ENCODE measurements at places on chromosomes 13 and 19.
A peak's percentile ranks its signal among the peaks of the same experiment; 100 is the strongest.

DNA sequence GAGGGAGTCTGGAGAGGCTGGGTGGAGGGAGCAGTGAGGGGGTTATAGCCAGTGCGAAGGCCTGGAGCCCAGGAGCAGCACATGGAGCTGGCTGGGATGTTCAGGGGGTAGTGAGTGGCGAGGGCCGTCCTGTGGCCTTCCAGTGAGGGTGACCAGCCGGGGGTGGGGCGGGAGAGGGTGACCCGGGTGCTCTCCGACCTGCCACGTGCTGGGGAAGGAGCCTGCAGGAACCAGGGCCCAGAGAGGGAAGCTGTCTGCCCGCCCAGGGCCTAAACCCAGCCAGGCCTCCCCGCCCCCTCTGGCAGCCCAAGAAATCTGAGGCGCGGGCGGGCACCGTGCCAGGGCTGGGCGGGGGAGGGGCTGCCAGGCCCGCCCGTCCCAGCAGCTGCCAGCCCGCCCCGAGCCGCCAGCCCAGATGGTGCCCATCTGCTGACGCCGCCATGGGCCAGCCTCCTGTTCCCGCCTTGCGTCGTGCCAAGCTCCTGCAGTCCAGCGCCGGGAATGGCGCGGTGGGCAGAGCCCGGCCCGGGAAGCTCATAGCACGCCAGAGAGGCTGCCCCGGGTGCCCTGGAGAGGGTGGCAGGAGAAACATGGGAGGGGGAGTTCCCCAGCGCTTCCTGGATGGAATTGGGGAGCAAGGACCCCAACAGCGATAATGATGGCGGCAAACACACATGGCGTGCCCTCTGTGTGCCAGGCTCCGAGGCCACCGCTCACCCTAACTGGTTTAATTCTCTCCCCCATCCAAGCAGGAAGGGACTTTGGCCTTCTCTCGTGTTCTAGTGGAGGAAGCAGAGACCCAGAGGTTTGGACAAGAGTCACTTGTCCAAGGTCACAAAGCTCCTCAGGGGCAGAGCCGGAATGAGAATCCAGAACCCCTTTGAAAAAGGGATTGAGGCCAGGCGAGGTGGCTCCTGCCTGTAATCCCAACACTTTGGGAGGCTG lies 21.5 kb downstream of the NFIC start:
- no peak for DNase-seq

GRCh38 chr19:55261671-55262126 lies 2.9 kb upstream of the PPP6R1 start:
- no peak for DNase-seq

- DNase-seq, result peak; percentile 79
These were observed 3.2 kb downstream of the VSIG10L start for GRCh38 chr19:51338563-51339312.

GRCh38 chr19:52935434-52935833 lies 12.2 kb upstream of the ZNF888 start:
- DNase-seq, result no peak

DNA sequence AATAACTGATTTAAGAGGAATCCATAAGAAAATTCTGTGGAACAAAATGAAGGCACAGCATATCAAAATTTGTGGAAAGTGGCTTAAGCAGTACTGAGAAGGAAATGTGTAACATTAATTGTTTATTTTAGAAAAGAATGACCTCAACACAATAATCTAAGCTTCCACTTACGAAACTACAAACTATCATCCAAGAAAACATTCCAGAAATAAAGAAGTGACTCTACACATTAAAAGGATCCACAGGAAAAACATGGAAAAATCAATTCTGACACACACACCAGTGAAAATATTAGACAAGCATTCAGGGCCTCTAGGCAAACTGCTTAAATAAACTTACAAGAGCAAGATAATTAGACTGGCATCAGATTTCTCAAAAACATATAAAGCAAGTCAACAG lies 14.0 kb downstream of the EXOSC8 start:
- DNase-seq, result no peak

- DNase-seq, result peak; percentile 65
These were observed 130.1 kb downstream of the ZDHHC20 start for GRCh38 chr13:21328836-21329477.

DNA sequence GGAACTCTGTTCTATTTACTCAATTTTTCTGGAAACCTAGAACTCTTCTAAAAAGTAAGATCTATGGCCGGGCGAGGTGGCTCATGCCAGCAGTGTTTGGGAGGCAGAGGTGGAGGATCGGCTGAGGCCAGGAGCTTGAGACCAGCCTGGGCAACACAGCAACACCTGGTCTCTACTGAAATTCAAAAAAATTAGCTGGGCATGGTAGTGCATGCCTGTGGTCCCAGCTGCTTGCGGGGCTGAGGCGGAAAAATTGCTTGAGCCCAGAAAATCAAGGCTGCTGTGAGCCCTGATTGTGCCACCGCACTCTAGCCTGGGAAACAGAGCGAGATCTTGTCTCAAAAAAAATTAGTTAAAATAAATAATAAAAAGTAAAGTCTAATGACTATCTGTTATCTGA lies 28.6 kb downstream of the F2RL3 start:
- no peak for DNase-seq

DNA sequence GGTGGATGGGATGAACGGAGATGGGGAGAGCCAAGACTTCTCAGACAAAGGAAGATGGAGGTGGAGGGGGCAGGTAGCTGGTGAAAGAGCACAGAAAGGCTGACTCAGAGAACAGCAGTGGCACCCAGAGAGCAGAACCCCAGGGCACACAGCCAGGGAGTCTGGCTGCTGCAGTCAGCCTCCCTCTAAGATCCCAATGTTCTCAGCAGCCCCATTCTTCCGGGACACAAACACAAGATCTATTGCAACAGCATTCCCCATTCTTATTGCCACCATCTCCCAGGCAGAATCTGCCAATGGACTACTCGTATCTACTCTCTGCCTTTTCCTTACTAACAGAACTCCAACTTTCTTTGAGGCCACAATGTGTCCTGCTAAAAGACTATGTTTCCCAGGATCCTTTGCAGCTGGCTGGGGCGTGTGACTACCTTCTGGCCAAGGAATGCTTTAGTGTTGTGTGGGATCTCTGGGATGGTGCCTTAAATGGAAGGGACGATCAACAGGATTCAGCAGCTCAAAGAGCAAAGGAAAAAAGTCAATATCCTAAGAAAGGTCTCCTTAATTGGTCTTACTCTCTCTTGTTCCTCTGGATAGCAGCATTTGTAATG lies 7.5 kb downstream of the THAP8 start:
- no peak for DNase-seq

DNA sequence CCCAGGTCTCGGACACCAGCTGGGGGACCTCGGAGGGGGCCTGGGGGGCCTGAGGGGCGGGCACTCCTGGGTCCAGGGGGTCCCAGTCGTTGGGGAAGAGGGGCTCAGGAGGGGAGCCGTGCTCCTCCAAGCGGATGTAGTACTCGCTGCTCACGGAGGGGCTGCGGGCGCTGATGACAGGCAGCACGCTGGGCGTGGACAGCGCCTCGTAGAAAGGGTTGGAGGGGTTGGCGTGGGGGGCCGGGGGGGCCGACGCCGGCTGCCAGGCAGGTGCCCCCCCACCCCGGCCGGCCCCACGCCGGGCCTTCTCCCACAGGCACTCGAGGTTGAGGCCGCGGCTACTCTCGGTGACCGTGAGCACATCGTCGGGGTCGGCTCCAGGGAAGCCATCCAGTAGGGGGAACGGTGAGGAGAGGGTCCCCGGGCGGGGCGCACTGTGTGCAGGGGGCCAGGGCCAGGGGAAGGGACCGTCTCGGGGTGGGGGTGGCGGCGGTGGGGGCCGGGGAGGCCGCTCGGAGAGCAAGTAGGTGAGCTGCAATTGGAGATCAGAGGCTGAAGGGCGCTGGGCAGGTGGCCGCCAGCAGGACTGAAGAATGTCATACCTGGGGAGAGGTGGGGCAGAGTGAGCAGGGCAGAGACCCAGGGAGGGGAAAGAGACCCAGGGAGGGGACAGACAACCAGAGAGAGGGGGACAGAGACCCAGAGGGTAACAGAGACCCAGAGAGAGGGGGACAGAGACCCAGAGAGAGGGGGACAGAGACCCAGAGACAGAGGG lies 12.1 kb downstream of the LMTK3 start:
- DNase-seq, result no peak

GRCh38 chr13:51154029-51154555 lies 43.0 kb upstream of the C13orf42 start:
- no peak for DNase-seq

GRCh38 chr13:35744566-35745178 lies 268.2 kb upstream of the MAB21L1 start:
- no peak for DNase-seq

GRCh38 chr13:76677043-76677442 lies 209.2 kb downstream of the KCTD12 start:
- DNase-seq, result no peak

GRCh38 chr19:43674183-43674582 lies 4.2 kb upstream of the PLAUR start:
- no peak for DNase-seq

DNA sequence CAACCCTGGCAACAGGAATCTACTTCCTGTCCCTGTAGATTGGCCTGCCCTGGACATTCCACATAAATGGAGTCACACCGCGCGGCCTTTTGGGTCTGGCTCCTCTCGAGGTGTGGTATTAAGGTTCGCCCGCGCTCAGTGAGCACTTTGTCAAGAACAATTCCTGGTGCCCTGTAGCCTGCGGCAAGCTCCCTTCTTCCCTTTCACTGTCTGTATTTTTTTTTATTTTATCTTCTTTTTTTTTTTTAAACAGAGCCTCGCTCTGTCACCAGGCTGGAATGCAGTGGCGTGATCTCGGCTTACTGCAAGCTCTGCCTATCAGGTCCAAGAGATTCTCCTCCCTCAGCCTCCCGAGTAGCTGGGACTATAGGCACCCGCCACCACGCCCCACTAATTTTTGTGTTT lies 28.3 kb downstream of the PEX11G start:
- DNase-seq, result no peak

- DNase-seq, result no peak
These were observed 26.9 kb upstream of the TMEM160 start for GRCh38 chr19:47075179-47075810.

- no peak for DNase-seq
These were observed 47.2 kb downstream of the RFX2 start for GRCh38 chr19:6062961-6063575.

GRCh38 chr13:73851104-73851503 lies 283.1 kb downstream of the KLF12 start:
- DNase-seq, result no peak

DNA sequence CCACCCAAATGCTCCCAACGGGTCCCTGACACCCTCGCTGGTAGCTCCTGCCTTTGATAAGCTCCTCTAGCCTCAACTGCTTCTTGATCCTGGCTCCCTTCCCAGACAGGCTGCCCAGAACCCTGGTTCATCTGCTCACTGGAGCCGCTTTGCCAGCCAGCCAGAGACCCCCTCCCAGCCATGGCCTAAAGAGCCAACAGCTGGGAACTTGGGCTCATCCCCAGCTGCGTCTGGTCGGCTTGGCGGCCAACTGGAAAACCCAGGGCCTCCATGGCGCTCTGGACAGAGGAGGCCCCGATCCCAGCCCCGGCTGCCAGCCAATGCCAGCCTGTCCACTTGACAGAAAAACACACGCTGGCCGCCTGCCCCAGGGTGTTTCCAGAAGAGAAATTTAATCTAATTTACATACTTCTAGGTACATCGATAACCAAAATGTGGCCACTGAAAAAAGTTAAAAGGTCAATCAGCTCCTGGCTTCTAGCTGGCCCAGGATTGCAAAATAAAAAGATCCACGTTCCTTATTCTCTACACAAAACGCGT lies 3.0 kb upstream of the AKAP8L start:
- DNase-seq, result no peak

DNA sequence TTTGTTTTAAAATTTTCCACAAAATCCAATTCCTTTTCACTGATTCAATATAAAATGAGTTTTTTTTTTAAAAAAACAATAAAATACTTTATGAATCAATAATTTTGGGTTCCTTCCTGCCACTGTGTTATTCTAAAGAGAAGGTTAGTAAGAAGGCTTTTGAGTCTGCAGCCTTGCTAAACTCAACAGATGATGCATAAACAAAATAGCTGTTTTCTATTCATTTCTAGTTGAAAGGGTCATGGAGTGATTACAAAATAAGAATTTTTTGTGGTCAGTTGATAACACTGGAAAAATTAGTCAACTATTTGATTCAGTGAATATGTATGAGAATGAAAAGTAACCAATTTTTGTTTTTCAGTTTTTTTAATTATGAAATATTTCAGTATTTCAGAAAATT lies 169.9 kb downstream of the VWA8 start:
- no peak for DNase-seq

DNA sequence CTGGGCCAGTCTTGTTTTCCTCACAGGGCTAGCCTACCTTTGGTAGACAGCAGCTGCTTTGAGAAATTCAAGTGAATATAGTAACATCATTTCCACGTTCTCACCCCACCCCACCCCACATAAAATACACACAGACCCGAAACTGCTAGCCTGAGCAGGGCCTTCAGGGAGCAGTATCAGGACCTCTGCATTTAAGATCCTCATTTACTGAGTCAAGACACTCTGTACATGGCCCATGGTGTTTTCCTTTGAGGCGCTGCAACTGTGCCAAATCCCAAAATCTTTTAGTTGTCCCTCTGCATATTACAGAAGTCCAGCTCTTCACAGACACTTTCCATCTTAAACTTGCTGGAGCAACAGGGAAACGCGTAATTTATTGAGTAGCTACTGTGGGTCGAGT lies 43.0 kb downstream of the ESD start:
- DNase-seq, result no peak

- no peak for DNase-seq
These were observed 74.4 kb downstream of the LHFPL6 start for GRCh38 chr13:39528661-39528980.

GRCh38 chr13:37070145-37070695 lies 10.7 kb upstream of the SUPT20H start:
- DNase-seq, result no peak

GRCh38 chr13:20149762-20150161 lies 11.1 kb downstream of the GJA3 start:
- no peak for DNase-seq

GRCh38 chr19:9523885-9524474 lies 14.5 kb downstream of the ZNF426 start:
- DNase-seq, result no peak

GRCh38 chr13:44032802-44033201 lies 153.1 kb downstream of the LACC1 start:
- no peak for DNase-seq

GRCh38 chr19:43469160-43469480 lies 3.7 kb upstream of the LYPD3 start:
- DNase-seq, result no peak

DNA sequence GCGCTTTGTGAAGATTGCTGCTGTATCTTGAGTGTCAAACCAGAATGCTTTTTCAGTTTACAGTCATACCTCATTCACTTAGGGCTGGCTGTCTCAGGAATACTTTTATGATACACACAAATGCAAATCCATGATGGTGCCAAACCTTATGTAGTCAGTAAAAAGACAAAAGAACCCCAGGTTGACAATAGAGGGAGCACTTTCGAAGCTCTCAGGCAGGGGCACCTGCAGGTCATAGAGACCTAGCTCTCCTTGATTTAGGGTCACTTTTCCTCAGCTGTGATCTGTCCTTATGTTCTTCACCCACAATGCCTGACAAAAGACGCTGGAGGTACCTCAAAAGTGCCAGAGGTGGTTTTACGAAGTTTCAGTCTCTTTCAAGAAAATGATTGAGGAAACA lies 172.2 kb downstream of the DNAJC15 start:
- no peak for DNase-seq
